Kidney (tissue), 22 donors: ENCODE measurements at places on chromosomes 11 and 22.
A peak's percentile ranks its signal among the peaks of the same experiment; 100 is the strongest.

- DNase-seq = no peak
These were observed 16.0 kb upstream of the BDNF start for GRCh38 chr11:27716216-27716615.

- DNase-seq = no peak
These were observed 35.7 kb upstream of the CELSR1 start for GRCh38 chr22:46572911-46573780.

DNA sequence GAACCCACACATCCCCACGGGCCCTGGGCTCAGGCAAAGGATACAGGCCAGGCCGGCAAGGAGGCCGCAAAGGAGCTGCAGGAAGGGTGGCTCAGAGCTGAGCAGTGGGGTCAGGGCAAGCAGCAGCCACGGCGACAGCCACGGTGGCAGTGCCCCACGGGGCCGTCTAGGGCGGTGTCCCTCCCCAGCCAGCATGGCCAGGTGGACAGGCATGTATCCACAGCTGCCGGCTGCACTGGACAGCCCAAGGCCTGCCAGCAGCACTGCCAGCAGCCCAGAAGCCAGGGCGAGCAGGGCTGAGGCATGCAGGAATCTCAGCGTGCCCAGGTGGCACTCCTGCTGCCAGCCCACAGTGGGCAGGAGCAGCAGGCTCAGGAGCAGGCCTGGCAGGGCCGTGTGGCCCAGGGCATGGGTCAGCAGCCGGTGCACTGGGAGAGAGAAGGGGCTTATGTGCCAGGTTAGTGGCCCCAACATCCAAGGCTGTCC is 3.9 kb downstream of the RHBDD3 start:
- peak; percentile 38 for DNase-seq

GRCh38 chr11:33402066-33402465 is 144.9 kb downstream of the HIPK3 start:
- no peak for DNase-seq

- peak; percentile 66 for DNase-seq
These were observed 55.3 kb upstream of the CCDC188 start for GRCh38 chr22:20205964-20206708.

- DNase-seq = no peak
These were observed 7.7 kb upstream of the MMP12 start for GRCh38 chr11:102882389-102883024.

- DNase-seq = peak; percentile 70
These were observed 300.2 kb downstream of the MN1 start for GRCh38 chr22:27501191-27501936.

GRCh38 chr11:116461789-116462188 is 311.0 kb downstream of the BUD13 start:
- no peak for DNase-seq

DNA sequence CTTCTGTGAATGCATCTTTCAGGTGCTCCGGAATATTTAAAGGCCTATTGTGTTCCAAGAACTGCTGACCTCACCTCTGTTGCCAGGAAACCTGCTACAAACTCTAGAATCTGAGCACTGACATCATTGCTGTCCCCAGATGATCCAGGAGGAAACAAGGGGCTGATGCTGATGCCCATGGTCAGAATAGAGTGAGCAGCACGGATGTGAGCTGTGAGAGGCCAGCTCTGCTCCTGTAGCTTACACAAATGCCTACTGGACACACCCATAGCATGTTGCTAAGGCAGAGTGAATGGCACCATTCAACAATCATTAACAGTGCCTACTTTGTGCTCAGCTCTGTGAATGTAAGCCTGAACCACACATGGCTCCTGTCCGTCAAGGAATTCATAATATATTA is 276.7 kb upstream of the API5 start:
- DNase-seq = no peak

DNA sequence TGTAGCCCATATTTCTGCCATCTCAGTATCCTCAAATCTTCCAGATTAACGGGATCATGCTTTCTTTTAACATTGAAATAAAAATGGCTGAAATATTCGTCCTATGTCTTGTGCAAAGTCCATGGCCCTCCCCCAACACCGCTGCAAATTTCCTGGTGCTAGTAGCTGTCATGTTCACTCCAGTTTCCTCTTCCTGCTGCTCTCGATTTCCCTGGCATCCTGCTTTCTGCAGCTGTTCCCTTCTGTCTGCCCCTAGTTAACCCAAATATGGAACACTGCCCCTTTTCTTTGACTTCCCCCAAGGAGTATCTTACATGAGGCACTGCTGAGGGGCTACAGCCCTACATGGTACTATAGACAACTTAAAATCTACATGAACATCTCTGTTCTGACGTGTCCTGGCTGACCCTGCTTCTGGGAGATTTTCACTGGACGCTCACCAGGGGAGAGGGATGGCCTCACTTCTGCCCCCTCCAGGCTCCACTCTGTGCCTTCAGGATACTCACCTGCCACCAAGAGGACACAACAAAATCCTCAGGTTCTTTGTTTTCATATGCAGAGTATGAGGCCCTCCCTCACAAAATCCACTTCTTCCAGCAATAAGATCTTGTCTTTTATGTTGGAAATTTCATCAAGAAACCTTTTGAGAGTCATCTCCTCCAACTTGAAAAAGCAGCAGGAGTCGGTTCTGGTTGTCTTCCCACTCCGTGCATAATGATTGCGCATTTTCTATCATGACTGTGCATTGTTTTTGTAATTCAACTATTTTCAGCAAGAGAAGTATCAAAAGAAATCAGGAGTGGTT is 29.5 kb upstream of the SCUBE2 start:
- DNase-seq = no peak

DNA sequence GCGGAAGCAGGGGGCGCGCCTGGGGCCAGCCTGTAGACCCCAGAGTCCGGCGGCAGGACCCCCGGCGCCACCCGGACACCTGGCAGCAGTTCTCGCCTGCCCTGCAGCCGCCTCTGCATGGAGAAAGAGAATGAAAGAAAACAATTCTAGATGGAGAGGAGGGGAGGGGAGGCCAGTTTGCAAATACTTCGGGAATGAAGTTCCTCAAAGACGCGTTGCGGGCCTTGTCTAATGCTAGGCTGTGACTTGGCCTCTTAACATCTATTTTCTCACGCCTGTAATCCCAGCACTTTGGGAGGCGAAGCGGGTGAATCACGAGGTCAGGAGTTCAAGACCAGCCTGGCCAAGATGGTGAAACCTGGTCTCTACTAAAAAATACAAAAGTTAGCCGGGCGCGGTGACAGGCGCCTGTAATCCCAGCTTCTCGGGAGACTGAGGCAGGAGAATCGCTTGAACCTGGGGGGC is 2.1 kb upstream of the BARX2 start:
- no peak for DNase-seq

DNA sequence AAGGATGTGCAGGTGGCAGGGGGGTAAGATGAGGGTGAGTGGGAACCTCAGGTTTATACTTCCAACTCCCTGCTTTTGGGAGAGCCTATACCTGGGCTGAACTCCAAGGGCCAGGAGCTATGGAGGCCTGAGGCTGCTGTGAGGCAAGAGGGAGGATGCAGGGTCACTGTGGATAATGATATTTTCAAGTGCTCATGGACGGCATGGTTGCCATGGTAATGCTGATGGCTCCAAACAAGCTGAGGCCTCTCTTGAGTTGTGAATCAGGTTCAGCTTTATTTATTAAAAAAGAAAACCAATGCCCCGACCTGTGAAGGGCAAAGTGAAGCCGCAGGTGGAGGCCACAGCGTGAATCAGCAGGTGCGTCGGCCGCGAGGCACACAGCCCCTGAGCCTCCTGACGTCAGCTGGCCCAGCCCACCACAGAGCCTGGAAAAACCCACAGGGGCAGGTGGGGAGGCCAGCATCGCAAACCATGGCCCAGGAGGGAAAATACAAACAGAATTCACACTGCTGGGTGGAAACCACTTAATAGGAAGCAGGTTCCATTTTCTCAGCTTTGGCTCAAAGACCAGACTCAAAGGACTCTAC is 17.4 kb upstream of the CREB3L1 start:
- DNase-seq = no peak

DNA sequence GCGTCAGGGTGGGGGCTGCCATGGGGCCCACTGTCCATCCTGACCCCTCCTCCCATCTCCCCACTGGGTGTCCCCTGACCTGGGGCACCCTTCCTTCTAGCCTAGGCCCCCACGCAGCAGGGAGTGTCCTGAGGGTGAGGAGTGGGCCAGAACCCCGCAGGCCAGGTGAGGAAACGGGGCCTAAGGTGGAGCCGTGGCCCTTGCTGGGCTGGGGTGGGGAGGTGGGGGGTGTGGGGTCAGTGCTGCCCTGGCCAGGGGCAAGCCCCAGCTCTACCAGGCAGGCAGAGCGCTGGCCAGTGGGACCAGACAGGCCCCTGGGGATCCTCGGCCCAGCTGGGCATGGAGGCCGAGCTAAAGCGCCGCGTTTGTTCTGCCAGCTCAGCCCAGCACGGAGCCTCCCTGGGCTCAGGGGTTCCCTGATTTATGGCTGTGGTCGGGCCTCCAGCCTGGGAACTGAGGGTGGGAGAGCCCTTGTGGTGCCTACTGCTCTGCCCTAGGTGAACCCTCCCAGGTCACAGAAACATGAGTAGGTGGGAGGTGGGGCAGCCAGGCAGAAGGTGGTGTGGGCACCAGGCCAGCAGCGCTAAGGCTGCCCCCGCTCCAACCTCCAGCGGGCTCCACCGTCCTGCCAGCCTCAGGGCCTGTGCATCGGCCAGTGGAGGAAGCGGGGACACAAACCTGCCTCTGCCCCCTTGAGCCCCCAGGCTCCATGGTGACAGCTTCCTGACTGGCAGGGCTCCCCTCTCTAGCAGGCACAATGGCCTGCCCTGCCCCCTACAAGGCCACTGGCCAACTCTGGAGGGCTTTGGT is 22.4 kb downstream of the TRMU start:
- peak; percentile 73 for DNase-seq

- no peak for DNase-seq
These were observed 24.9 kb downstream of the RTL6 start for GRCh38 chr22:44473166-44473565.

DNA sequence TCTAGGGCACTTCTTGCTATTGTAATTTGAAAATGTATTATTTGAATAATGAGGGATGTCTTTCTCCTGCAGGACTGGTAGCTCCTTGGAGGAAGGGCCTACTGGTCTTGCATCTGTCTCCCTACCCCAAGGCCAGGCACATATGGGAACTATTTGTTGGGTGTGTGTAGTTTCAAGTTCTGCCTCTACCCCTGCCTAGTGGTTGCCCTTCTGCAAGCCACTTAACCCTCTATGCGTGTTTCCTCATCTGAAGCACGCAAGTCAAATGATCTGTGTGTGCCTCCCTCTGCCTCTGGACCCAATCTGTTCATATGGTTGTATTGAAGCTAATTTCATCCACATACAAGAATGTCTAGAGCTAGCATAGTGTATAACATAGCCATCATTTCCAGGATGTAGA is 67.0 kb downstream of the WNT11 start:
- no peak for DNase-seq

DNA sequence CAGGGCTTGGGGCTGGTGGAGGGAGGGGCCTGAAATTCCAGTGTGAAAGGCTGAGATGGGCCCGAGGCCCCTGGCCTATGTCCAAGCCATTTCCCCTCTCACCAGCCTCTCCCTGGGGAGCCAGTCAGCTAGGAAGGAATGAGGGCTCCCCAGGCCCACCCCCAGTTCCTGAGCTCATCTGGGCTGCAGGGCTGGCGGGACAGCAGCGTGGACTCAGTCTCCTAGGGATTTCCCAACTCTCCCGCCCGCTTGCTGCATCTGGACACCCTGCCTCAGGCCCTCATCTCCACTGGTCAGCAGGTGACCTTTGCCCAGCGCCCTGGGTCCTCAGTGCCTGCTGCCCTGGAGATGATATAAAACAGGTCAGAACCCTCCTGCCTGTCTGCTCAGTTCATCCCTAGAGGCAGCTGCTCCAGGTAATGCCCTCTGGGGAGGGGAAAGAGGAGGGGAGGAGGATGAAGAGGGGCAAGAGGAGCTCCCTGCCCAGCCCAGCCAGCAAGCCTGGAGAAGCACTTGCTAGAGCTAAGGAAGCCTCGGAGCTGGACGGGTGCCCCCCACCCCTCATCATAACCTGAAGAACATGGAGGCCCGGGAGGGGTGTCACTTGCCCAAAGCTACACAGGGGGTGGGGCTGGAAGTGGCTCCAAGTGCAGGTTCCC is at the start of gene APOC3:
Gene APOC3 (plus strand): TSS at position 383 of the 659 bp plus-strand sequence. CDS start 676 bp downstream, outside the sequence.
- DNase-seq = peak; percentile 37

- DNase-seq = no peak
These were observed 51.6 kb downstream of the GRAMD1B start for GRCh38 chr11:123481640-123482039.

GRCh38 chr11:40029391-40029790 is 1430.1 kb downstream of the LRRC4C start:
- peak; percentile 45 for DNase-seq

GRCh38 chr22:24055283-24055682 is 44.2 kb downstream of the CABIN1 start:
- DNase-seq = no peak

GRCh38 chr11:24198481-24198880 is 298.4 kb upstream of the LUZP2 start:
- no peak for DNase-seq

- no peak for DNase-seq
These were observed 8.7 kb downstream of the EHD1 start for GRCh38 chr11:64869571-64870175.

DNA sequence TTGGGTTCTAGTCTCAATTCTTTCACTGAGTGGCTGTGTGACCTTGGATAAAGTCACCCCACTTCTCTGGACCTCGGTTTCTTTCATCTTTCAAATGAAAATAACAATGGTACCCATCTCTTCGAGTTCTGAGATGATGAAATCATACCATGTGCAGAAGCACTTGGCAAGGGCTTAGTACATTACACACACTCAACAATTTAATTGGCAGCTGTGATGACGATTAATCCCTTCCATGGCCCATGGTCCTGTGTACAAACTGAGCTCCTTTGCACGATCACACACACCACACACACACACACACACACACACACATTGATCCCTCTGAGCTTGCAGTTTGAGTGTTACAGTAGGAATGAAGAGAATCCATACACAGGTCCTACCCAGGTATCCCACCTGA is 103.4 kb upstream of the ASPHD2 start:
- no peak for DNase-seq

DNA sequence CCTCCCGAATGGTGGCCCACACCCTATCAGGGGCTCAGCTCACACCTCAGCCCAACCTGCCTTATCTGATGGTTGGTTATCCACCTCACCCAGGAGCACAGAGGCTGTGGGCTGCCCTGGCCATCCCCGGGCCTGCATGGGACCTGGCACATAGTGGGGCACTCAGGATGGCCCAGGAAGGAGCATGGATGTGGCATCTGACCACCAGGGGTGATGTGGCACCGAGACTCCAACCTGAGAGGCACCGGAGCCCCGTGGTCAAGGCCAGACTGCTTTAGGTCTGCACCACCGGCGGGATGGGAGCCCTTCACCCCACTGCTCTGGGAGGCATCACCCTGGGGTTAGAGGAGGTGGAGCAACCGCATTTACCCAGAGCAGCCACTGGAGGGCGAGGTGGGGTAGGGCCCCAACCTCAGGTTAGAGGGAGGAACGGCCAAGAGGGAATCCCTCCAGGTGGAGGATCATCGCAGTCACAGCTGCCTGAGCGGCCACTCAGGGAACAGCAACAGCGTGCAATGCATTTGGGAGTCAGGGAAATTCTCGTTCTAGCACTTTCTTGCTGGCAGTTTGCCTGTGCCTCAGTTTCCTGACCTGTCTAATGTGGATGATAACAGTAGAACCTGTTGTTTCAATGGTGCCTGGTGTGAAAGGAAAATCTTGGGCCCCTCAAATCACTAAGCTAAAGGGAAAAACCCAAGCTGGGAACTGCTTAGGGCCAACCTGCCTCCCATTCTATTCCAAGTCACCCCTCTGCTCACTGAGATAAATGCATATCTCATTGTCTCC is 52.9 kb upstream of the CARS1 start:
- peak; percentile 45 for DNase-seq
